Tibial nerve (tissue), 4 donors: ENCODE measurements at places on chromosomes 6 and 20. TPM values are rescaled to one million over a fixed set of nuclear protein-coding genes. Genes with fewer than 3 reads are reported as not detected.

Gene FGD2
- total RNA-seq = 182 TPM

Gene SLC12A5
- total RNA-seq = not detected

Gene RIPOR2
- total RNA-seq = 27.0 TPM

DNA sequence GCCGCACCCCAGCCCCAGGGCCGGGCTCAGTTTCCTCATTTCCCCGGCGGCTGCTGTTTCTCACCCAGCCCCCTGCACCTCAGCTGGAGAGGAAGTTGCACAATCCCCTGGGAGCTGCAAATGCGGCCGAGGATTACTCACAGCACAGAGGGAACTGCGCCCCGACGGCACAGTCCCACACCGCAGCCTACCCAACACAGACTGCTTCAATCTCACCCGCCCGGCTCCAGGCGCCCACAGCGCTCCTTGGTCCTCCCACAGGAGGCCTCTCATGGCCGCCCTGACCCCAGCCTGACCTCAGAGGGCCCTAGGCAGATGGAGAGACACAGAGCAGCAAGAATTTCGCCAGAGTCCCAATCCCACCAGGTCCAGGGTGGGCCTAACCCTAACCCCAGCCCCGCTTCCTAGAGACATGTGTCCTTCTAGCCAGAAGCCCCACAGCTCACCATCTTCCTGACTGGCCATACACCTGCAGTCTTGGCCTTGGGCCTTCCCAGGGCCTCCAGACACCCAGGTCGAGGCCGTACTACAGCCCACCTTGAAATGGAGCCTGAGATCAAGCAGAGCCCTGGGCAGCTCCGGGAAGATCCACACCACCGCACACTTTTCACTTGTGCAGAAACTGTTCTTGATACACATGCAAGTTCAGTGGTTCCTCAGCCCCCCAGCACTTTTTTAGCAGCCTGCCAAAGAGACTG lies 11.7 kb downstream of the TFEB start:
- no peak overlapping the region for H3K4me3 ChIP-seq
- H3K36me3 ChIP-seq = peaks cover 10% of the 10 kb centered on the region
- H3K4me1 ChIP-seq = peaks cover 25% of the 10 kb centered on the region
- no peaks in the 10 kb centered on the region for H3K27me3 ChIP-seq

DNA sequence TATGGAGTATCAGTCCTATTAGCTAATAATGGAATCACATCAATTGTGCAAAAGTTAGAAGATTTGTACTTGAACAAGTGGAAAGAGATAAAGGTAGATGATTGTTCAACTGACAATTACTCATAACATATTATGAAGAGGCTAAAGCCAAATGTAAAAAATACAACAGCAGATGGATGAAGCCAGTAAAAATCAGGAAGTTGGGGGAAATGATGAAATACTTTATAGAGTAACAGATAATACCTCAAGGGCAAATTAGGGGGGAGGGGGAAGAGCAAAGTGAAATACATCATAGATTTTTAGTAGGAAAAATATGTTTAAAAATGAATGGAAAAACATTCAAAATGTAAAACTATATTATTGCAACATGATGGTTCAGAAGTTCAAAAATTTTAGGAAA lies 114.0 kb downstream of the PDSS2 start:
- H3K36me3 ChIP-seq = no peaks in the 10 kb centered on the region
- H3K4me1 ChIP-seq = no peaks in the 10 kb centered on the region
- no peak for DNase-seq
- no peak overlapping the region for H3K27ac ChIP-seq

- H3K27ac ChIP-seq = no peak within 1 kb of the TSS
- H3K4me3 ChIP-seq = no peak within 1 kb of the TSS
- peaks cover 8% of the 10 kb centered on the region for H3K4me1 ChIP-seq
- no peaks in the 10 kb centered on the region for H3K27me3 ChIP-seq
Measured at GRCh38 chr20:31819083-31819784, at the start of gene MYLK2. MYLK2 (plus strand) TSS chr20:31819356; CDS start chr20:31819581, 225 bp downstream.
